ENCODE measurements at places on chromosomes 13 and 19.
A peak's percentile ranks its signal among the peaks of the same experiment; 100 is the strongest.

- DNase-seq, result no peak
Observed at GRCh38 chr13:89361909-89362308, 1690.7 kb downstream of the SLITRK5 start.

DNA sequence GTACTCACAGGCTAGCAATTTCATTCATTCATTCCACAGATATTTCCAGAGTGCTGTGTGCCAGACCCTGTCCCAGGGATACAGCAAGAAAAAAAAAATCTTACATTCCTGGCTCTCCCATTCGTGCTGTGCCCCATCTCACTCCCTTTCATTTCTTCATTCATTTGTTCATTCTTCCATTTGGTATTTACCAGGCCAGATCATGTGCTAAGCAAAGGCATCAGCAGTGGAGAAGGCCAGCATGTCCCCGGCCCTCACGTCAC lies 2.3 kb downstream of the MAP3K10 start:
- DNase-seq, result no peak

DNA sequence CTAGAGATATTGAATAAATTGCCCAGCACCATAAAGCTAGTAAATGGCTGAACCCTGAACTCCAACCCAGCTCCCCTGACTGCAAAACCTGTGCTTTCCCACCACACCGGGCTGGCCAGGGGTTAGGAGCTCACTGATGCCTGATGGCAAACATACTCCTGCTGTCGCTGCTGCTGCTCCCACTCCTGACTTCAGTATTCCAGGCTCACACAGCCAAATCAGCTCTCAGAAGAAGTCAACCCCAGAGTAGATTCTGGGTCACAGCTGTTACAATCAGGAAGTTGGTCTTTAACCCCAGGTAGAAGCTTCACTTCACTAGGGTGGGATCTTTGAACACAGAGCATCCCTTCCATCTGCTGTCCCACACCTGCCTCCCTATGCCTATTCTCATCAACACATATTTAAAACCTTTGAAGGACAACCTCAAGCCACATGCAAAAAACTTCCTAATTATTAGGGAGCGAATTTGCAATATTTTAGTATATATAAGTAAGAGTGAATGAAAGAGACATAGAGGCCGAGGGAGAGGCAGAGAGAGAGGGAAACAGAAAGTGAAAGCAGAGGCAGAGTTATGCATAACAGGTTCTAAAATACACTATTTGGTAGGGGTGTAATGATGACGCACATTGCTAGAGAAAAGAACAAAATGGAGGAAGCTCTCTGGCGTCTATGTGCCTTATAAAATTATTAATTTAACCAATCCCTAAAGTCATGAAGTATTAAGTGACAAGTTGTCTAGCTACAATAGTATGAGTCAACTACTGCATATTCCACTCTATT lies 99.4 kb upstream of the SERP2 start:
- peak; percentile 83 for DNase-seq

- no peak for DNase-seq
Observed at GRCh38 chr13:100128373-100128772, 39.5 kb downstream of the PCCA start.

DNA sequence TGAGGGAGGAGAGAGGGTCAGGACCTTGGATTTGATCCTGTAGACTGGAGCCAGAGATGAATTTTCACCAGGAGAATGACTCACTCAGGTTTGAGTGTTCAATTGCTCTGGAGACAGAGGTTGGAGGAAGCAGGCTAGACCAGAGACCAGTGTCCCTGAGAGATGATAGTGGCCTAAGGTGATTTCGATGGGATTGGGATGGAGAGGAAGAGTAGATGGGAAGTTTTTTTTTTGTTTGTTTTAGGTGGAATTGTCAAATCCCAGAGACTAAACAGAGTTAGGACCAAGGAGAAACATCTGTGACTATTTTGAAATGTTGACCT lies 2.3 kb downstream of the CEBPG start:
- DNase-seq, result no peak

DNA sequence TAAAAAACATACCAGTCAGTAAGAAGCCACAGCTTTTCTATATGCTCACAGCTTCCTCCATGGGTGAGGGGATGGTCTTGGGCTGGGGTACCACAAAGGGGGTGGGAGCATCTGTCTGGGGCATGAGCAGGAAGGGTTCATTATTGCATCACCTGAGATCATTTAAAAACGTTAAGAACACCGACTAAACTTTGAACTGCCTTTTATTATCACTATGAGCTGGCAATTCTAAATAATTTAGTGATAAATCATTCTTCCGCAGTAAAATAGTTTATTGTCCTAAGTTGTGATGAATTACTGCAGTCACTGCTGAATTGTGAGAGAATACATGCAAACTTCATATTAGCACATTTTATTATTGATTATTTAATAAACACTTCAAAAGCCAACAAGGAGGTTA lies 71.6 kb downstream of the KL start:
- no peak for DNase-seq

DNA sequence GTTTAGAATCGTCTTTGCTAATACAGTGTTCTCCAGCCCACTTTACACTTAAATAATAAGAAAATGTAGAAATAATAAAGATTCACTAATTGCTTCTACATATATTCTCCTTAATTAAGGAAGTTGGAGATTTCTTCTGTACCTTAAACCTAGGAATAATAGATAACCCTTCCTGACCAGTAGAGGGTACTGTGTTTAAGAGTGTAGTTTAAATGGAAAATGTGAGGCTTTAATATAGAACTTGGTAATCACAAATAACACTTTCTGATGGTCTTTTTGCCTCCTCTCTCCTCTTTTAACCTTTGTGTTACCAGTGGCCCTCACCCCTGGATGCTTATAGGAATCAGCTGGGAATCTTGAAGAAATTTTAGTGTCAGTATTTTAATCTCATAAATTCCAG lies 20.7 kb downstream of the POMP start:
- peak; percentile 11 for DNase-seq

DNA sequence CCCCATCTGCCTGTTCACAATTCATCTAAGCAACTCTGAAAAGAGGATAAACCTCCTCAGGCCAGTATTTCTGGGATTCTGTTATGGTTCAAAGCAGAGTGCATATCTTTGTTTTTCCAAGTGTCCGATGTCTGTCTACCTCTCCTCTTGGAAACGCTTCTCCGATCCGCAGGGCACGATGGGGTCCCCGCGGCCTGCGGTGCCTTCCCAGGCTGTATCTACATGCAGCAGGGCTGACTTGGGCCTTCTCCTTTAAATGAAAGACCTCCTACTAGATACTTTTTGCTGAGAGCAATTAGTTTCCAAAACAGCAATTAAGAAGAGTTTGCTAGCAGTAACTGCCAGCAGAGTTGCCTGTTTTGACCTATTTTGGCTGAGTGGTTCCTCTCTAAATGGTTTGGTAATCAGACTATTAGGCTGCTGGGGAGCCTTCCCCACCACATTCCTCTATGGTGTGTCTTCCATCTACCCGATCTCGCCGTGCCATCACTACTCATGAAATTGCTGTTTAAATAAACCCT lies 23.5 kb downstream of the COL4A2 start:
- no peak for DNase-seq

GRCh38 chr13:70816853-70817252 lies 708.6 kb upstream of the KLHL1 start:
- DNase-seq, result no peak

DNA sequence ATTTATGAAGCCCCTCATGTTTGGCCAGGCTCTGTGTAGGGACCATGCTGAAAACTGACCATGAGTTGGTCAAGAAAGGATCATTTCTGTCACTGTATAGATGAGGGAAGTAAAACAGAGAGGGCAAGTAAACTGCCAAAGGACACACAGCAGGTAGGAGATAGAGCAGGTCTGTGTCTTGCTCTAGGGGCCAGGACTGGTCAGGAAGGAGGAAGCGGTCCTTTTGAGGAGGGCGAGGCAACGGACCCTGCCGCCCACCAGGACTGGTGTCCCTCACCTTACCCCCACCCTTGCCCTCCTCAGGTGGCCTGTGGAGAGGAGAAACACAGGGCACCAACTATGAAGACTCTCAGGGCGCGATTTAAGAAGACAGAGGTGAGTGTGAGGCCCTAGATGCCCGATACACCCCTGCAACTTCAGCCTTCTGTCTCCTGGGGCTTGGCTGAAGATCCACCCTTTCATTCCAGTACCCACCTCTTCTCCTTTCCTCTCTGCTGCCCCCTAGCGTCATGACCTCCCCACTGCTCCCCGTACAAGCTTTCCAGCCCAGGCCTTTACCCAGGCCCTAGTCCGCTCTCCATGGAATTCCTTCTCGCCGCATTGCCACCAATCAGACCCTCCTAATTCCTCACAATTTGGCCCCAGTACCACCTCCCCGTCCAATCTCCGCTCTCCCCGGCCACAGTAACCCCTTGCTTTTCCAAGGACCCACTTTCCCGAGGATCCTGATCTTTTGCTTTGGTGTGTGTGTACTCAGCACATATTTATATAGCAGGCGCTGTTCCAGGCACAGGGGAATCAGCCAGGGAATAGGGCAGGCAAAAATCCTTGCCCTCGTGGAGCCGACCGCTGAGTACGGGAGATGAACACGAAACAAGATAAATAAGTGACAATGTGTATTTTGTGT lies 3.9 kb downstream of the ANKRD24 start:
- DNase-seq, result peak; percentile 82

DNA sequence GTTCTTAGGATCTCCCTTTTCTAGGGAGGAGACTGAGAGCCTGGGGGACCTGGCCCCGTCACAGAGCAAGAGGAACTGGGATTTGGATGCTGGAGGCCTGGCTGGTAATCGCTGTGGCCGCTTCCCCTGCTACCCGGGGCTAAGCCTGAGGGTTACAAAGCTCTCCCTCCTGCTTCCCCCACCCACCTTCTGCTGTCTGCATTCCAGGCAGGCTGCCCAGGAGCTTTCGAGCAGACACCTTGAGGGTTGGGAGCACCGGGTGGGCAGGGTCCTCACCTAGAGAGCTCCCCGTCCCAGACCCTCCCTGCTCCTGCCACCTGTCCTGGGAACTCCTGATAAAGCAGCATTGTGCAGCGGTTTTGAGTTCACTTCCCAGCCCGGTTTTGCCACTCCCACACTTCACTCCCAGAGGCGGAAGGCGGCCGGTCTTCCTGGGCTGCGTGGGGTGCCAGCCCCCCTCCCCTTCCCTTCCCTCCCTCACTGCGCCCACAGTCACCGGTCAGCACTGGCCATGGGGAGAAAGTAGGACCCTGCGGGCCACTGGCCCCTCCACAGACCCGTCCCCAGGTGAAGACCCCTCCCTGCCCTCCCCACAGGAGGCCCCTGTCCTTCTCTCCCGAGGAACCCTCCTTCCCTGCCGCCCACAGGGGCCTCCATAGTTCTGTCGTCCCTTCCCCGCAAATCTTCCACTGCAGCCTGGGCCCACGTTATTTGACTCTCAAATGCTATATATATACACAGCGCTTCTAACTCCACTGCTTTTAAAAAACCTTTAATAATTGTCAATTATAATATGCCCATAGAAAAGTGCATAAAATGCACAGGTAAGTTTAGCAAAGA lies 8.1 kb downstream of the PAK4 start:
- DNase-seq, result no peak

DNA sequence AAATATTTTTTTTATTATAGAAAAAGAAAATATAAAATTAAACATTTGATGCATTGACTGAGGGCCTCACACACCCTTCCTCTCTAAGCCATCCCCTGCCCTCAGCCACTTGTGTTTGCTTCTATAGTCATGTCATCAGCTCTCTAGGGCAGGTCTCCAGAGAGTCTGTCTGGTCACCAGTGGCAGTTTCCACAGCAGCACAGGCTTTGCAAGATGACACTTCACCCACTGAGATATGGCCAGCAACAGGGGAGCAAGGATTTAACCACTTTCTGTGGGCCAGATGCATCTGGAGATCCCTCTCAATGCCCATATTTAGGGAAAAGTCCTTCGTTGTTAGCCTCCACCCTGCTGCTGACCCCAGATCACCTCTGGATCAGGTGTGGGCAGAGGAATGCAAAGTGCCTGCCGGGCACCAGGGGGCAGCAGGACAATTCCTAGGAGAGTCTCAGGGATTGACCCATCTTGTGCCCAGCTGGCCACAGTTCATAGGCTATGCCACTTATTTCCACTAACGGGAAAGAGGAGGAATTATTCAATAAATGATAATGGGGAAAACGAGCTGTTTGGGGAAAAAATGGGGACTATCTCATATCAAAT lies 4.8 kb downstream of the ABCC4 start:
- no peak for DNase-seq

GRCh38 chr19:12840091-12841079 lies 2.1 kb downstream of the MAST1 start:
- peak; percentile 71 for DNase-seq

DNA sequence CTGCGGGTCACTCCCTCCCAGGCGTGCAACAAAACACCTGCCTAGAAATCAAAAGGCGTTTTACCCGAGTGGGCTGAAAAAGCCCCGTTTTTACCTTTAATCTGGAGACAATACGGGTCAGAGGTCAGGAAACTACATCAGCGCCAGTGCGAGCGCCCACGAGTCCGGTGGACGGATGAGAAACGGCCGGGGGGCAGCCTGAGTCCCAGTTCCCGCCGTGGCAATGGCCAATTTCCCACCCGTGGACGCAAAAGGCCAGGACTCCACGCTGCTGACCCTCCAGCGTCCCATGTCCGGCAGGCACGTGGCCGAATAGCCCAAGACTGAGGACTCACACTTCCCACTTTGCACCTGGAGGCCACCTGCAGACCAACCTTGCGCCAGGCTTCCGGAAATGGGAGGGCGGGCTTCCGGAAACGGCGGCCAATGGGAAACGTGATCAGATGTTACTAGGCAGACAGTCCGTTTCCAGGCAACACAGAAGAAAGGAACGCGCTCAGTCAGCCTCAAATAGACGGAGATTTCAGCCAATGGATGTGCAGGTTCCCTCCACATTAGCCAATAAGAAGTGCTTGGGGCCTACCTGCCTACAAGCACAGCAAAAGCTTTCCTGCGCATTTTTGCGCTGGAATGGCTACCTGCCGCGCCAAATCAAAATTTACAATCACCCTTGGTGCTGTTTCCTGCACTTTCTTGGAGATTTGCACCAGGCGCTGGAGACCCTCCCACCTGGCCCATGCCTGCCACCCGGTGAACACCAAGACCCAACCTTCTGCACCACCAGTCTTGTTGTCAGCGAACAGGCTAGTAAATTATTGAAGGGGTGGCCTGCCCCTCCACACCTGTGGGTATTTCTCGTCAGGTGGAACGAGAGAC lies 47.4 kb downstream of the ZFP14 start:
- peak; percentile 94 for DNase-seq

- DNase-seq, result no peak
Observed at GRCh38 chr19:38975861-38976271, 324 bp upstream of the FBXO17 start.

DNA sequence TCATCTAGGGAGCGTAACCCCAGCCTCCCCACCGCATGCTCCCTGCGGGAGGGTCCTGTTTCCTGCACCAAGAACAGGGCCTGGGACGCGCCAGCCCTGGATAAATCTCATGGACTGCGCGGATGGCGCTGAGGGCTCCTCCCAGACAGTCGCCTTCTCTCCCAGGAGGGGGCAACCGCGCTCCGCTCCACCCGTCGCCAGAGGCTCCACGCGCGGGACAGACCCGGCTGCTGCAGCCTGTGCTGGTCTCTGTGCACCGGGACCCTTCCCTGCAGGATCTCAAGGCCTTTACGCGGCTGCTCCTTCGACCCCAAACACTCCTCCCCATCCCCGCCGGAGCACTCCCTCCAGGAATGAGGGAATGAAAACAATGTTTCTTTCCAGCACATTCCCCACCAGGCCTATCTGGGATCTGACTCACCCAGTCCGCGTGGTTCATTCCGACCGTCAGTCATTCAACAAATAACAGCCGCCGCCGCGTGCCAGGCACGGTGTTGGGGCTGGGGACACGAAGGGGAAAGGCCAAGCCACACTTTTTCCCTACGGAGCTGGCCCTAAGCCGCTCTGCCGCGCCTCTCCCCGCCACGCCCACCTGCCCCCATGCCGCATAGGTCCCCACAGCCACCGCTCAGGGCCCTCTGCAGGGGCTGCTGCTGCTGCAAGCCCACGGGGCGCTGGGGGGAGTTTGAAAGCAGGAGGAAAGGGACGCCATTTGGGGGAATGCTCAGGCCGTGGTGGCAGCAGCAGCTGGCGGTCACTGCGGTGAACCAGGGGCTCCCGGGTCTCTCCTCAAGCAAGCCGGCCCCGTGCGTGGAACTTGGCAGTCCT lies 6.0 kb downstream of the PNMA8B start:
- DNase-seq, result no peak
